ENCODE measurements at places on chromosomes 16 and 17. TPM values are rescaled to one million over a fixed set of nuclear protein-coding genes. Genes with fewer than 3 reads are reported as not detected.

TAC4 gene
- total RNA-seq: not detected

TNFRSF13B gene
- total RNA-seq: not detected

SNX20 gene
- 4.6 TPM for total RNA-seq

C17orf107 gene
- 5.6 TPM for total RNA-seq

MAP2K6 gene
- 1.5 TPM for total RNA-seq

MYL4 gene
- total RNA-seq: not detected

KRTAP2-3 gene
- total RNA-seq: not detected

CCR7 gene
- total RNA-seq: not detected

DCUN1D3 gene
- total RNA-seq: 25.3 TPM

CLEC16A gene
- 46.6 TPM for total RNA-seq

DPEP3 gene
- not detected for total RNA-seq

GPR179 gene
- total RNA-seq: not detected

ECI1 gene
- total RNA-seq: 39.1 TPM

All from thoracic aorta (tissue), 2 donors.